Neural crest cell (in vitro differentiated cells): ENCODE measurements at places on chromosomes 3 and 15. TPM values are rescaled to one million over a fixed set of nuclear protein-coding genes. Genes with fewer than 3 reads are reported as not detected.

- H3K27ac ChIP-seq, result no peak overlapping the region
- no peak overlapping the region for H3K4me3 ChIP-seq
- H3K27me3 ChIP-seq, result no peaks in the 10 kb centered on the region
- no peak for DNase-seq
Observed at GRCh38 chr3:36496684-36497633, 116.7 kb downstream of the STAC start.

The SOX14 gene
- total RNA-seq, result 0.18 and 0.37 TPM in 2 replicates

The TGM4 gene
- total RNA-seq, result not detected in 2 replicates

GRCh38 chr3:107816107-107816506, 274.7 kb downstream of the CD47 start:
- H3K36me3 ChIP-seq, result peaks cover 2% of the 10 kb centered on the region
- no peak overlapping the region for H3K27ac ChIP-seq
- DNase-seq, result no peak
- H3K4me3 ChIP-seq, result no peak overlapping the region
- no peaks in the 10 kb centered on the region for H3K27me3 ChIP-seq
- H3K4me1 ChIP-seq, result peaks cover 39% of the 10 kb centered on the region

The NR1I2 gene
- total RNA-seq, result 0.26 TPM in 1 of 2 replicates, not detected in the other

The AGBL1 gene
- 0.05 and 0.07 TPM in 2 replicates for total RNA-seq

The CFAP100 gene
- 1.1 and 1.7 TPM in 2 replicates for total RNA-seq

The SLC9C1 gene
- total RNA-seq, result 0.42 and 0.55 TPM in 2 replicates
